ENCODE measurements at places on chromosomes 1 and 21.

- DNase-seq: no peak
Measured at GRCh38 chr1:33314416-33314815, 6.5 kb downstream of the A3GALT2 start.

- no peak for DNase-seq
Measured at GRCh38 chr1:154663471-154664060, 55.6 kb upstream of the ADAR start.

GRCh38 chr1:7991504-7992440, 30.3 kb downstream of the PARK7 start:
- DNase-seq: no peak

GRCh38 chr1:26794391-26794790, 6.6 kb downstream of the PIGV start:
- no peak for DNase-seq

GRCh38 chr1:19678931-19679453, 14.3 kb downstream of the HTR6 start:
- no peak for DNase-seq

DNA sequence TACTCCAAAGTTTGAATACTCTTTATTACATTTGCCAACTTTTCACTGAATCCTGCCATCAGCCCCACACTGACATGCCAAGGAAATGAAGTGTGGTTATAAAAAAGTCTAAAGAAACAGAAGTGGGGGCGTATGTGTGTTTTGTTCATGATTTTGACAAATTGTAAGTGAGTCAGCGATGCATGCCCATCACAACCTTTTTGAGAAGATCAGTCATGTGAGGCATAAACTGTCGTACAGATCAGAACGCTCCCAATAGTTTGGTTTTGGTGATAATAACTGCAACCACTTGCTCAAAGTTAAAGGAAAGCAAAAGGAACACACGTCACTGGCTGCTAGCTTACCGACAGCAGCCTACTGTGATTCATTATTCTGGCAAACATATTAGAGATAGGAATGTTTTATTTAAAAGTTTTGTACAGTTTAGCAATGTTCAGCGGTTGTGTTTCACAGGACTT, 95.6 kb downstream of the RGS2 start:
- DNase-seq: no peak

- DNase-seq: no peak
Measured at GRCh38 chr1:93959413-93959812, 50.2 kb upstream of the GCLM start.

GRCh38 chr1:162736184-162736583, 54.3 kb upstream of the HSD17B7 start:
- DNase-seq: no peak

- no peak for DNase-seq
Measured at GRCh38 chr1:235918032-235918431, 51.3 kb upstream of the LYST start.

DNA sequence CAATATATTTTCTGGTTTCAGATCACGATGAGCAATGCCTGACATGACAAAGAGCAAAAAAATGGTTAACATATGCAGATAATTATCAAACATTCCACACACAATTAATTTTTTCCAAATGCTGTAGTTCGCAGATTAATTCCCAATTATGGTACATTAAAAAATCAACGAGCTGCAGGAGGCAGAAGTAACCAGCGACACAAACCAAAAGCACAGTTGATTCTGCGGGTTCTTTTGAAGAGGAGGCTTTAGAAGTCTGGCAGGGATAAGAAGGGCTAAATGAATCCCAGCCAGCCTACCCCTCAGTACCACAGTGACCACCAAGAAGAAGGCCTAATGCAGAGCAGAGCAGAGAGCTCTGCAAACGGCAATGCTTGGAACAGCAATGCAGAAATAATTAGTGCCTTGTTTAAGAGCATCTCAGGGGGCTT, 17.0 kb upstream of the KNCN start:
- no peak for DNase-seq

GRCh38 chr1:9200441-9200840, 34.1 kb upstream of the H6PD start:
- no peak for DNase-seq

DNA sequence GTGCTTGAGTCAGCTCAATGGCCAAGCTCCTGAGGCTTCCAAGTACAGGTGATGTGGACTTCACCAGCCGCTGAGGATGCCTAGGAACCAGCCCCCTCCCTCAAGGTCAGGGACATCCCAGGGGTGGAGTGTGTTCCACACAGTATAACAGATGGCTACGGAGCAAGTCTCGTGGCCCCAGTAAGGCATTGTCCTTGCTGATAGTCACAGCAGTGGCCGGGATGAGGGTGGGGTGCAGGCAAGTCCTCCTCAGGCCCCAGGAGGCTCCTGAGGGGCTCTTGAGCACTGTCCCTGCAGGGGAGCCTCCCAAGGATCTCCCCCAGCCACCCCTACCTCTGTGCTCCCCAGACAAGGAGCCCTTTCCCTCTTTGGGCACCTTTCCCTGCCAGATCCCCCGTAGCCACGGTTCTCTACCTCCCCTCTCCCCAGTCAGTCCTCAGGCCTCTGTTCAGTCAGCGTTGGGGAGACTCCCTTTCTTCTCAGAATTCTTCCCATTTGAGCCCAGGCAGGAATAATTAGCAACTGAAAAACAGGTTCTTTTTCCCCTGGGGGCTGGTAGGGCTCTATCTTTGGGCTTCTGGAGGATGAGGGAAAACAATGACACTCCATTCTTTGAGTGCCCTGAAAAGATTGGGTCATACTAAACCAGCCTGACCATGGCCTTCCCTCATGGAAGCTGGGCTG, 7.1 kb upstream of the THEM5 start:
- no peak for DNase-seq

DNA sequence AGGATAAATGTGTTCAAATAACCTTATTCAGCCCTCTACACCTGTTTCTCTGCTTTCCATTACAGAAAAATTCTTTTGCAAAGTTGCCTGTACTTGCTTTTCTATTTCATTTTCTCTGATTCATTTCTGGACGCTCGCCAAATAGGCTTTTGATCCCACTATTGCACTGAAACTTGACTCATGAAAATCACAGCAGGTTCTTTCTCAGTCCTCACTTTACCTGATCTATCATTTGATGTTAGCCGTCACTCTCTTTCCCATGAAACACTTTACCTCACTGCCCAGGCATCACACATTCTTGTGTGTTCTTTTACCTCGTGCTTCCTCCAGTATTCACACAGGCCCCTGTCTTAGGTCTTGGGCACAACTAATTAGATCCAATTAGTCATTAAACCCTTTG, 26.2 kb downstream of the HSPA13 start:
- DNase-seq: no peak

- no peak for DNase-seq
Measured at GRCh38 chr1:105399716-105400115, 1650.0 kb downstream of the AMY1C start.

DNA sequence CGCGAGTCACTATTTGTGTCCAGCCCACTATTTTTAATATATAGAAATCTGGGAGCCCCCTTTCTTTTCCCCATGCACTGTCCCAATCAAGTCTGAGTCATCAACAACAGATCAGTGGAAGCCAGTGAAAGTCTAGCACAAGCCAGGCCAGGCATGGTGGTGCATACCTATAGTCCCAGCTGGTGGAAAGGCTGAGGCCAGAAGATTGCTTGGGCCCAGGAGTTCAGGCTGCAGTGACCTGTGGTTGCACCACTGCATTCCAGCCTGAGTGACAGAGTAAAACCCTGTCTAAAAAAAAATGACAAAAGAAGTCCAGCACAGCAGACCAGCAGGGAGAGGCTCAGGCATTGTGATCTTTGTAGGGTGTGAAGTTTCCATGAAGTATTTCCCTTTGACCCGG, 9.0 kb upstream of the RPL5 start:
- DNase-seq: no peak

DNA sequence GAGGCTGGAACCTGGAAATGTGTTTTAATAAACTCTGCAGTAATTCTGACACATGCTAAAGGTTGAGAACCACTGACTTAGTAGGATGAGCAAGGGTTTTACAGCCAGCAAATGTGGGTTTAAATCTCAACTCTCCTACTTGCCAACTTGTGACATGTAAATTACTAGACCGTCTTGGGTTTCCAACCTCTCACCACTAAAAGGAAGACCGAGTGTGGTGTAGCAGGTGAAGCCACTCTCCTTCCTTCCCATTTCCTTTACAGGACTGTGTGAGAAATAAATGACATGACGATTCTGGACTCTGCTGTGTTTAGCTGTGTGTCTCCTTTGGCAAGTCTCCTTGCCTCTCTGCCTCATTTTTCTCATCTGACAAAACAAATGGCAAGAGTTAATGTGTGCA, 49.5 kb upstream of the DNAJC6 start:
- no peak for DNase-seq

DNA sequence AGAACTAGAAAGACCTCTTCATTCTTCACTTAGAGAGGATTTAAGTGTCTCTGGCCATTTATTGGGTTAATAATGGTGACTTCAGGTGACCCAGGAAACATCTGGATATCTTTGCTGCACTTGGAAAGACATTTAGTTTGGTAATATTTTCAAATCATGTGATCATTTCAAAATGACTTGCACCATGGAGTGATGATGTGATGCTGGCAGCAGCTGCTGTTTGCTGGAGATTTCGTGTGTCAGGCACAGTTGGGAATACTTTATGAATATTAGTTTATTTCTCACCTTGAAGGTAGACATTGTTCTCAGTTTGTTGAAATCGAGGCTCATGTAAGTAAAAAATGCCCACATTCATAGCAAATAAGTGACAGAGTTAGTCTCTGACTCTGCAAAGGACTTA, 236.0 kb downstream of the DISC1 start:
- no peak for DNase-seq

- no peak for DNase-seq
Measured at GRCh38 chr1:176055398-176055797, 151.7 kb downstream of the COP1 start.

- no peak for DNase-seq
Measured at GRCh38 chr1:1065265-1065939, 8.7 kb downstream of the RNF223 start.

- DNase-seq: no peak
Measured at GRCh38 chr1:206059355-206059915, 6.5 kb downstream of the RHEX start.

GRCh38 chr1:111439461-111440351, 9.3 kb downstream of the WDR77 start:
- DNase-seq: no peak

DNA sequence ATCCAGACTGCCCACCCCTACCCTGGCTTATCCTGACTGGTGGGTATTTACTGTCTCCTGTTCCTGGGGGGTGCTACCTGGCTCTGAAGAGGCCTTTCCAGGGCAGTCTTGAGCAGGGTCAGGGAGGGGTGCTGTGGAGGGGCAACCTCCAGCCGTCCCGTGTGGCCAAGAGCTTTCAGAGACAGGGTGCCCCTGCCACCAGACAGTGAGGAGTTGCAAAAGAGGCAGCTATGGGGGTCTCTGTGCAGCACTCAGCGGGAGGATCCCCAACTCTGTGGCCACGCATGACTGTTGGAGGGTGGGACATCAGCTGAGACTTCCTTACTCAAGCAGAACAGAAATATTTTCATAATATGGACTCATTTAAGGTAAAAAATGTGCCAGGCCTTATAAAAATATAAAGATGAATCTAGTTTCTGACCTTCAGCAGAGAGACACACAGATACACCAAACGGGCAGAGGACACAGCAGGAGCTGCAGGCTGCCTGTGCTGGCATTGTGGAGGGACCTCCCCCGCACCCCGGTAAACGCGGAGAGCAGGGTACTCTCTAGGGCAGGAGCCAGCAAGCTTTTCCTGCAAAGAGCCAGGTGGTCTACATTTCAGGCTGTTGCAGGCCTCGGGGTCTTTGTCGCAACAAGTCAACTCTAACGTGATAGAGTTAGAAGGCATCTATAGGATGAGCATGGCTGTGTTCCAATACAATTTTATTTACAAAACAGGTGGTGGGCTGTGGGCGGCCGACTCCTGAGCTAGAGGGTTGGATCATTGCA, 252.6 kb downstream of the RHOU start:
- DNase-seq: no peak

Data from CD4-positive, alpha-beta T cell treated with Interleukin-17A for 4 hours (primary cell).